ENCODE measurements at places on chromosomes 6 and 20. TPM values are rescaled to one million over a fixed set of nuclear protein-coding genes. Genes with fewer than 3 reads are reported as not detected.

BPIFB4 gene
- not detected for total RNA-seq

RNF39 gene
- not detected for total RNA-seq

WFDC2 gene
- not detected for total RNA-seq

RSPH9 gene
- not detected for total RNA-seq

CAGE1 gene
- not detected for total RNA-seq

MUC22 gene
- not detected for total RNA-seq

PPP1R3G gene
- total RNA-seq: 0.26 TPM

SPDEF gene
- total RNA-seq: not detected

SLC24A3 gene
- total RNA-seq: not detected

PAK1IP1 gene
- total RNA-seq: 25.7 TPM

SH3BGRL2 gene
- 2.2 TPM for total RNA-seq

TMEM74B gene
- total RNA-seq: not detected

KIFC1 gene
- total RNA-seq: 176 TPM

RIPPLY2 gene
- not detected for total RNA-seq

PLN gene
- not detected for total RNA-seq

SNAI1 gene
- not detected for total RNA-seq

TEAD3 gene
- total RNA-seq: 5.6 TPM

DNA sequence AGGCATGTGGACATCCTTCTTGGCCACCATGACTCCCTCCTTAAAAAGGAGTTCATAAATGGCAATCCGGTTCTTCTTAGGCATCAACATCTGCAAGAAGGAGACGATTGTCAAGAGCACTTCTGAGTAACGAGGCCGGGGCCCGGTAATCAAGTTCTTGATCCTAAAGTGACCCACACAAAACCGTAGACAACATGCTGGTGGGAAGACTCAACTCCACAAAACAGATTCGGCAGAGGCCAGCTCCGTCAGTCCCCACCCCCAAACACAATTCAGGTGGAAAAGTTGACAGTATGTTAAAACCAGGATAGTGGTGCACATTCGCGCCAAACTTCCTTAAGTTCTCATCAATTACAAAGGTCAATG, 754 bp downstream of the RPS10 start:
- DNase-seq: no peak

- DNase-seq: peak; percentile 87
Measured at GRCh38 chr6:29967379-29968010, 25.2 kb downstream of the HLA-A start.

DNA sequence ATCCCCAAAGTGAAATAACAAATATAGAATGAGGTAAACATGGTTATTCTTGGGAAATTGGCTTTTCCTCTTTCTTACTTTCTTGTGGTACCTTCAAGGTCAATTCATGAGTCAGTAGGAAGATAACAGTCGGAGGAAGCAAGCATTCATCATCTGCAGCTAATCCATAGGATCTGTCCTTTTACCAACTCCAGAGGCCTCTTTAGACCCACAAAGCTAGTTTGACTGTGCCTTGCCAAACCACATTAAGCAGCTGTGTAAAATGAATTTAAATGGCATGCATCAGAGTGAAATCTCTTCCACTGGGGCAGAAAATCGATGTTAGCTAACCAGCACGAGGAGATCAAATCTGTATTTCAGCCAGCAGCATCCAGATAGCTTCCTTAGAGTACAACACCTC, 171.3 kb downstream of the TMEM242 start:
- DNase-seq: no peak

- DNase-seq: no peak
Measured at GRCh38 chr6:26249957-26250697, 114.9 kb upstream of the BTN3A2 start.

DNA sequence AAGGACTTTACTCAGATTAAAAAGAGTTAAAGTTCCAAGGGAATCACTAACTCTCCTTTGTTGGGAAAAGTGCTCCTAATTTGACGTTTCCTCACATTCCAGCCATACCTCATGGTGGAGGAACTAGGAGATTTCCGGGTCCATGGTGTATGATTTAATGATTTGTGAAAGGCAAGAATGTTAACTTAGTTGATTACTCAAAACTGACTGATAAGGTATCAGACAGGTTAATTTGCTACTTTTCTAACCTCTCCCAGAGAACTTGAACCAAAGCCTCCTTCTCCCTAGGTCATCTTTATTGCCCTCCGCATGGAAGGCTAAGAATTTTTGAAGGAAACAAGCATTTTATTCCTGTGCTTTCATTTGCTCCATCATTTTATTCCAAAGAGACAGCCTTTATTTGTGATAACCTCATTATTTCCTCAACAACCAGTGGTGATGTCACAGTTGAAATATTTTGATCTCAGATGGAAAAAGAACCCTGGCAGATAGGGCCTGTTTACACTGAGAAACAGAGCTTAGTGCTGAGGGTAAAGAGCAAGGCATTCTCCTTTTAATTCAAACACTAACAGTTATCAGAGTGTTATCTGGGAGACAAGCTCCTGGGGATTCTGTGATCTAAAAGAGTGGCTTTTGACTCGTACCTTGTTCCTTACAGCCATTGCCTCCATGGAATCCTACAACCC, 57.4 kb upstream of the BMP2 start:
- DNase-seq: peak; percentile 40

- DNase-seq: no peak
Measured at GRCh38 chr6:39466631-39467030, 144.1 kb upstream of the KCNK16 start.

DNA sequence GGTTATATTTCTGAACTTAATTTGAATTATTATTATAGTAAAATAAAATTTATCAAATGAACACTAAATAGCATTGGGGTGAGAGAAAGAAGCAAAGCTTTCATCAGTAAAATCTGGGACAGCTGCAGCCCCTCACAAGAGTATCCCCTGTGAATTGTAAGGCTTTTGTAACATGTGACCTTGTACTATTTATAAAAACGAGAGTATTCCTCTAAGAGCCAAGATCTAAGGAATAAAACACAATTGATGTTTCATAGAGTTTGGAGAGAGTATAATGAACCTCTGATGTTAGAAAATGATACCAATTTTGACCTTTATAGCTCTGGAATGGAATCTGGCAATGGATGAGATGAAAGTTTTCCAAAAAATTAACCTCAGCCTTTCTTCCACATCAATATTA, 617.2 kb upstream of the ID4 start:
- no peak for DNase-seq

- no peak for DNase-seq
Measured at GRCh38 chr6:169555971-169556617, 145.7 kb downstream of the WDR27 start.

- DNase-seq: no peak
Measured at GRCh38 chr6:4607793-4608192, 168.4 kb upstream of the CDYL start.

- no peak for DNase-seq
Measured at GRCh38 chr20:2930538-2930937, 57.3 kb downstream of the PTPRA start.

GRCh38 chr6:31871046-31871659, 7.6 kb downstream of the SLC44A4 start:
- peak; percentile 23 for DNase-seq

DNA sequence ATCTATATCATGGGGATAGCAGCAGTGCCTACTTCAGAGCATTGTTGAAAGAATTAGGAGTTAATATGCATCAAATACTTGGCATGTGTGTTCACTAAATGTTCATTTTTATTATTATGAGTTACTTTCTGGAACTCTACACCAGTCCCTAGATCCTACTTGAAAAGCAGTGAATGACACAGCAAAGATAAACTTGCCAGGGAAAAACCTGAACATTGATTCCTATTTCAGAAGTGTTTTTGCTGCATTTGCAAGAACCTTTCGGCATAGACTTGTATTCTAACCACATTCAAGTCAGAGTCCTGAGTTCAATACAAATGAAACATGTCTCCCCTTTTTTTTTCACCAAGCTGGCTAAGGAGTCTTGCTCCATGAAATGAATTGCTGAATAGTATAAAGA, 187.4 kb upstream of the TAB2 start:
- no peak for DNase-seq

GRCh38 chr6:150208611-150209352, 65.9 kb downstream of the PPP1R14C start:
- DNase-seq: no peak

- no peak for DNase-seq
Measured at GRCh38 chr6:158361961-158362669, 49.9 kb downstream of the TULP4 start.

DNA sequence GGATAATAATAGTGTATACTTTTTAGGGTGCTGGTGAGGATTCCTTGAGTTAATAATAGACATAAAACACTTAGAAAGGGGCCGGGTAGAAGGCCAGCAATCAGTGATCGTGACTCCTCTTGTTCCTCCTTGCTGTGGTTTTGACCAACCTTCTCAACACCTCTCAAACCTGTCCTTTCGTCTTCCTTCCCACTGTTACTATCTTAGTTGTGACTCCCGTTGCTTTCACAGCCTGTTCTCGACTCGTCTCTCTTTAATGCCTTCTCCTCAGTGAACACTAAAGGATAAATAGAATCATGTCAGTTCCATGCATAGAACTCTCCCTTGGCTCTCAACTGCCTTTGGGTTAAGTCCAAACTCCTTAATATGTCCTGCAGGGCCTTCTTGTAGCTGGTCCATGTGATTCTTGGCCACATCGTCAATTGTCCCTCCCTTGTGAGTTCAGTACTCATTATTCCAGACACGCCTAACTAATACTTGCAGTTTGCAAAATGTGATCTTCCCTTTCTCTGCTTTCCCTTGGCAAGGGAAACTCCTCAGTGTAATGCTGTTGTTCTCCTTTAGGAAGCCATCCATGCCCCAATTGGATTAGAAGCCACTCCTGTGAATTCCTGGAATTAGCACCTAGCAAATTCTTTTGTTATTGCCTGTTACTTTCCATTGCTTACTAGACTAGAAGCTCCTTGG, 164.9 kb downstream of the UTRN start:
- DNase-seq: no peak

DNA sequence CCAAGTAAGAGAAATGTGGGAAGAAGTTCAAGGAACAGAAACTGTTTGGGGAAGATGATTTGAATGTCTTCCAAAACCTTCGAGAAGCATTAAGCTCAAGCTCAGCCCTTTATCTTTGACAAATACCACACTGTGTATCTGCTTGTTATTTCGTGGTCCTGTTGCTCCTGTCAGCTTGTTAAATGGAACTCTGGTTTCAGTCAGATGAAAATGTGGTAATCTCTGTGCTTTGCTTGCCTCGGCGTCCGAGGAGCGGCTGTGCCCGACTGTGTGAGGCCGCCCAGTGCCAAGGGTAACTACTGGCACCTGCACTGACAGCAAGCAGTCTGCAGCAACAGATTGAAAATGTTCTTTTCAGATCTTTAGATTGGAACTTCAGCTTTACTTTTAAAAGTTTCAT, 577.9 kb upstream of the FLRT3 start:
- DNase-seq: no peak

- peak; percentile 33 for DNase-seq
Measured at GRCh38 chr6:41964201-41964887, 22.7 kb upstream of the CCND3 start.

DNA sequence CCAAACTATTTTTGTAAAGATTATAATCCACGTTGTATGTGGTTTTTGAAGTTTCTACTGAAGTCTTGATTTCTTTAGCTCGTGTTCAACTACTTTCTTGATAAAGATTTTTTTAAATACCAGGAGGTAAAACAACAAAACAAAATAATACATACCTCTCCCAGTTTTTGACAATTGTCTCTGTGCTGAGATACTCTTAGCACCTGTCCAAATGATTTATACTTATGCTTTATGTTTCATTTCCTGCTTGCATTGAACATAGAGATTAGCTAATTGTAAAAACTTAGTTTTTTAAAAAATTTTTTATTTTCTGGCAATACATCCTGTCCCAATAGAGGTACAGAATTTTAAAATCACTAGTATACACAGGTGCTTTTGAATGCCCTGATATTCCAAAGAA, 506.9 kb upstream of the ADGRB3 start:
- no peak for DNase-seq

DNA sequence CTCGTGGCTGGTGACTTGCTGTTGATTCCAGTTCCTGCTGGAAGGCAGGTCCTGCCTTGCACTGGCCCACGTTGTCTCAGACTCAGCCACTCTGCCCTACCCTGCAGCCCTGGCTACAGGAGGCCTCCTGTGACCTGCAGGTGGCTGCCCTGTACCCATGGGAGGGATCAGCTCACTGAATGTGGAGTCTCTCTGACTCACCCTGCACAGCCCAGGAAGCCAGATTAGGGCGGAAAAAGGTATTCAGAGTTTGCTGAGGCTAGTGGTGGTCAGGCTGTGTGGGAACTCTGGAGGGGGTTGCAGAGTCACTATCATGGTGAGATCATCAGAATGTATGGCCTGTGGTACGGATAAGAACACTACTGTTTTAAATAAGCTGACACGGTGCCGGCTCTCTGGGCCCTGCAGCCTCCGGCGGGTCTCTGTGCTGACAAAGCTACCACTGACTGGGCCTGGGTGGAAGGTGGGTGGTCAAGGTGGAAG, 24.7 kb upstream of the PYGB start:
- DNase-seq: peak; percentile 94

GRCh38 chr6:39602601-39603519, 122.3 kb downstream of the KIF6 start:
- no peak for DNase-seq

DNA sequence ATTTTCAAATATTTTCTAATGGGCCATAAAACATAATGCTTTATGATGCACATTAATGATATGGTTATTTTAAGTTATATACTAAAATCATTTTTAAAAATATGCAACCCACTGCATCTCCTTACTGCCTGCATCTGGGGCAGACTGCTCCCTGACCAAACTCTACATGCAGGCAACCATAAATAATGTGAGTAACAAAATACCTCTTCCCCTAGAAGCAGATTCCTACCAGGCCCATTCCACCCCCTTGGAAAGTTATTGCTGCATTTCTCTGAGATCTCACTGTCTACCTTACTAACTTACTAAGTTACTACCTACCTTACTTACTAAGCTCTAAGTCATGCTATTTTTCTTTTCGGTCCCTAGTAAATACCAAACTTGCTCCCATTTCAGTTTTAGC, 71.8 kb downstream of the ATG5 start:
- peak; percentile 67 for DNase-seq

GRCh38 chr6:98932381-98932780, 15.4 kb downstream of the FBXL4 start:
- DNase-seq: no peak

DNA sequence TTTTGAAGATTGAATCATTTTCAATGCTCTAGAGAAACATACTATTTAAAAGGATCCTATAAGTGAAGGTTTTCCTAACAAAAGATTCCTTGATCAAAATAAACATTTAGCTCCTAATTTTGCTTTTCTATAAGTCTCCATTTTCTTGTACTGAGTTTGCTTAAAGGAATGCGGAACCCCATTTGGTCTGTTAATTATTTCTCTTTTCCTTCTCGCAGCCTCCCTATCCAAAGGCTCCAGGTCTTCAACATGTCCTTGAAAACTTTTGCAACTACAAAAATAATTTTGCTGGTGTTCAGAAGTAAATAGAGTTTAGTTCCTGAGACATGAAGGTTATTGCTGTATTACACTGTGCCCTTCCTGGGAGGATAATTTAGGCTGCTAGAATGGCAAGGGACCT, 8.3 kb upstream of the NPEPL1 start:
- DNase-seq: no peak

DNA sequence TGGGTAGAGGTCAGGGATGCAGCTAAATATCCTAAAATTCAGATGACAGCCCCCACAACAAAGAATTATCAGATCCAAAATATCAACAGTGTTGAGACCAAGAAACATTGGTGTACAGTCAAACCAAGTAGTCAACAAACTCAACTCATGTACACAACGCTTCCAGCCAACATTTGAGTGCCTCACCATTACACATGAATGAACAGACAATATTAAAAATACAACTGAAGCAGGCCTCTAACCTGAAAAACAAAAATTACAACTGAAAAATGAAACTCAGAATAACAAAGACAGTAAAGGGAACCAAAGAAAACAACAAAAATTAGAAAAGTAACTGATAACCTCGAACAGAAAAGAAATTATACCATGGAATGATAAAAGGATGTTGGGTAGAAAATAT, 46.2 kb downstream of the HACE1 start:
- DNase-seq: no peak

All from Caki2 (cell line).